Globus pallidus (tissue), 1 donor: ENCODE measurements at places on chromosomes 12 and 14.
A peak's percentile ranks its signal among the peaks of the same experiment; 100 is the strongest.

DNA sequence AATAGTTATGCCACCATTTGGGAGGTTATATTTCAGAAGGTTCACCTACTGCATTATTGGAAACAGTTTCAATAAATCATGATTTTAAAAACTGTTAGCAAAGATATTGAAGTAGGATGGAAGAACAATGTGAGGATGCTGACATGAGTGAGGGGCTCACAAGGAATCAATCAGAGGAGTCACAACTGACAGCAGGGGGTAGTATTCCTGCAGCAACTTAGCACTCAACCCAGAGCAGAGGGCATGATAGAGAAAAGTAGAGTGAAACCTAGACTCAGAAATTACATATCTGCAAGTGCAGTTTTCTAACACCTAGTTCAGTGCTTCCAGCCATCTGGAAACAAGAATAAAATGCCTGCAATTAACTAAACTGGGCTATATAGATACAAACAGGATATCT lies 772.5 kb upstream of the USP15 start:
- no peak for DNase-seq

DNA sequence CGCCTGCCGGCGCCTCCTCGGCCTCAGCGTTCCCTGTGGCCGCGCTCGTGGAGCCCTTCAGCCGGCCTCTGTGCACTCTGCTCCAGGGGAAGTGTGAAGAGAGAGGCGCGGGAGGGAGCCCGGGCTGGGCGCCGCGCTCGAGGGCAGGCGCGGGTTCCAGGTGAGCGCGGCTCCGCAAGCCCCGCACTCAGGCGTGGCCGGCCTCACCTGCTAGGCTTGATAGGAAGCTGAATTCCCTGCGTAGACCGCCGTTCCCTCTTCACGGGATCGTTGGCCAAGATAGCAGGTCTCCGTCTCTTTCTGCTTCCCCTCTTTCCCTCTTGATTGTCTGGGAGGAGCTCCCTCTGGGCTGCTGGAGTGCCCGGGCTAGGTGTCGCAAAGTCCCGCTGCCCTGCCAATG lies 89.7 kb downstream of the ASCL4 start:
- no peak for DNase-seq

- DNase-seq = peak; percentile 10
Observed at GRCh38 chr14:85856430-85856829, 326.5 kb downstream of the FLRT2 start.

GRCh38 chr14:82587226-82587625 lies 1053.6 kb upstream of the SEL1L start:
- no peak for DNase-seq

DNA sequence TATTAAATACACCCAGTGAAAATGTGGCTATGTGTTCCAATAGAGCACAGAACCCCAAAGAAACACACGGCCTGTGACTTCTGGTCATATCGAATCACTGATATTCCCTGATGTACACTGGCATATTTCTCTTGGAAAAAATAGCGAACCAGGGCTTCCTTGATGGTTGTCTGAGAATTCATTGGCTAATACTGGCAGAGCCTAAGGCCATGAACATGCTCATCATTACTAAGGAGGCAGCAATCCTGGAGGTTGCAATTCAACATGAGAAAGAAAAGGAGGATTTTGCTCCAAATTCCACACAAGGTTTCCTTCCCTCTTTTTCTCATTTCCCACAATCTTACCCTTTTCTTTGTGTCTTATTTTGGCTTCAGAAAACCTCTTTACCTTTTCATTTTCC lies 212.9 kb upstream of the HMGA2 start:
- DNase-seq = no peak

GRCh38 chr12:113221997-113222729 lies 899 bp downstream of the TPCN1 start:
- no peak for DNase-seq

DNA sequence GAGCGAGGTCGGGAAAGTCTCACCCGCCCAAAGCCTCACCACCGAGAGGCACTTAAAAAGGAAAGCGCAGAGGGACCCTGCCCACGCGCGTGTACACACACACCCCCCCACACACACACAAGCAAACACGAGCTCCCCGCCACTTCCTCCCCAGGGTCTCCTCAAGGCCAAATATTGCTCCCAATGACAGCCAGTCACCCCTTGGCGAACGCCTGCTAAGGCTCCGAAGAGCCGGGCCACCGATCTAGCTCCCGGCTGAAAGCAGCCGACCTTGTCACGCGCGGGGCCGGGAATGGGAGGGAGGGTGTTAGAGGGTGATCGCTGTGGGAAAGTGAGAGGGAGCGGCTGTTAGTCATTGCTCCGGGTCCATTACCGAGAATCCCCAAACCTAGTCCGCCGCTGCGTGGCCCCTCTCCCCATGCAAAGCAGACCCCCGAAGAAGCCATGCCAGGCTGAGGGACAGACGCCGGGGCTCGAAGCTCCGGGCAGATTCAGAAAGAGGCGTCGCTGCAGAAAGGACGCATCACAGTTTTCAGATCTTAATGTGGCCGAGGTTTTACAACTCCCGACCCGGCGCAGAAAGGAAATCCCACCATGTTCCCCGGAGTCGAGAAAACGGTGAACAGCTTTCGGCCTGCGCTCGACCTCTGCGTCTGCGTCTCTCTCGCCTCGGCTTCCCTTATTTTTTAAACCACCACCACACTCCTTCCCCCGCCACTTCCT lies 2.6 kb downstream of the BMP4 start:
- peak; percentile 12 for DNase-seq

DNA sequence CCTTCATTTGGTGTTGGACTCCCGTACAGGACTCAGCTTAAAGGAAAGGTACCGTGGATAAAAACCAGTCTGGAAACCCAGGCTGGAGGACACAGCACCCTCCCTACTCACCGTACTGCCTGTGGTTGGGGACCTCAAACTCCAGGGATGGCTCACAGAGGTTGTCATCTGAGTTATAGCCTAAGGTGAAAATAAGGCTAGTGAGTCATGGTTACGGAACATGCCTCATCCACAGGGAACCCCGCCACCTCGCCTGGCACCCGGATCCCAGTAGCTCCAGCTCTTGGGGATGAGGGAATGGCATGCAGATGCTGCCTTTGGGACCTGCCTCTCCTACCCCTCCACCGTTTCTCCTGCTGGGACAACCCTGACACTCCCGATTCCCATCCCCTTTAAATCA lies 36.8 kb upstream of the GPR68 start:
- no peak for DNase-seq

- no peak for DNase-seq
Observed at GRCh38 chr12:851913-852312, 97.6 kb downstream of the RAD52 start.
